ENCODE measurements at places on chromosomes 3 and 15.

GRCh38 chr3:48429960-48430707, at the start of gene PLXNB1:
PLXNB1 (minus strand) TSS chr3:48430086; CDS start chr3:48424611, 5,475 bp downstream.
- DNase-seq = no peak

DNA sequence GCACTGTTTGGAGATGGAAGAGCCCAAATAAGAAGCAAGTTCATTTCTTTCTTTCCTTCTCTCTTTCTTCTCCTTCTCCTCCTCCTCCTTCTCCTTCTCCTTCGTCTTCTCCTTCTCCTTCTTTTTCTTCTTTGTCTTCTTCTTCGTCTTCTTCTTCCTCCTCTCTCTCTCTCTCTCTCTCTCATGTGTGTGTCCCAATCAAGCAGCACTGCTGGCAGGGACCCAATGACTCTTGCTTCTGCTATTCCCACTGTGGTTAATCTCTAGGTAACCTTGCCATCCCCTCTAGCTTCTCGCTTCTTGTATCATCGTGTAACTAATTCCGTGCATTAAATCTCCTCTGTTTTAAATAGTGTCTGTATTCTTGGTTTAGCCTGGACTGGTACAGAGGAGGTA, 26.1 kb upstream of the ZNF280D start:
- DNase-seq = peak; percentile 95

DNA sequence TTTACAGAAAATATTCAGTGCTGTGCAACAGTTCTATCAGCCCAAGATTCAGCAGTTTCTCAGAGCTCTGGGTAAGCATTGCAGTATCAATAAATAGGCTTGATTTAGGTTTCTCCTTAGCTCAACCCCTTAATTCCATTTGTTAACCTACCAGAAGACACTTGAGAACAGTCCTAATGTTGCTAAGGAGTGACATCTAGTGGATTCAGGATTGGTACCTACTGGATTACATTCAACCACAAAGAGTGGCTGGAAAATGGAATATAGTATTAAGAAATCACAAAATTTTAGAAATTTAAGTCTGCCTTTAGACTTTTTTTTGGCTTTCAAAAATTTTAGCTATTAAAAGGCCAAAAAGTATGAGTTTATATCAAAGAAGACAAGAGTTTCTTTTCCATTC, 34.7 kb downstream of the POLG start:
- DNase-seq = peak; percentile 34

- DNase-seq = no peak
Measured at GRCh38 chr15:30990036-30990435, 1.4 kb downstream of the MTMR10 start.

- no peak for DNase-seq
Measured at GRCh38 chr3:48738926-48739616, 22.1 kb upstream of the IP6K2 start.

DNA sequence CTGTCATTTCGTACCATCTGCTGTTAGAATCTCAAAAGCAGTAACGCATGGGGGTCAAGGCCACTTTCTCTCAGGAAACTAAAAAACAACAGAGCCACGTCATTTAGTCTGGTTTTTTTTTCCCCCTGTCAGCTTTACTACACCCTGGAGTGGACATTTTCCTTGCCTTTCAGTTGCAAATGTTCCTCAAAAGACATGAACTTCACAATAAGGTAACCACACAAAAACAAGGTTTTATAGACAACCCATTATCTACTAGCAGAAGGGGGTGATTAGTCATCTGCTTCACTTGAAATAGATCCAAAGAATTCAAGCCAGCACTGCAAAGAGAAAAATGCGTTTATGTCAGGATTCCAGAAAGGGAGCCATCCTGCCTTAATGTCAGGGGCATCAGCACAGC, 171.8 kb upstream of the CDIN1 start:
- no peak for DNase-seq

GRCh38 chr15:26804063-26804804, 31.4 kb upstream of the GABRB3 start:
- DNase-seq = no peak

GRCh38 chr3:48244461-48244860, 3.6 kb downstream of the ZNF589 start:
- no peak for DNase-seq

- DNase-seq = no peak
Measured at GRCh38 chr3:123986427-123986826, 5.5 kb downstream of the ROPN1 start.

GRCh38 chr3:99505646-99506269, 132.6 kb upstream of the COL8A1 start:
- DNase-seq = peak; percentile 89

Measured in non-pigmented ciliary epithelial cell (primary cell).